ENCODE measurements at places on chromosomes 1 and 21. TPM values are rescaled to one million over a fixed set of nuclear protein-coding genes. Genes with fewer than 3 reads are reported as not detected.

Gene IL19
- total RNA-seq: 0.13 TPM

Gene CFHR2
- total RNA-seq: not detected

Gene XPR1
- total RNA-seq: 29.8 TPM

Gene LAD1
- 1.0 TPM for total RNA-seq
